ENCODE measurements at places on chromosomes 5 and 9. TPM values are rescaled to one million over a fixed set of nuclear protein-coding genes. Genes with fewer than 3 reads are reported as not detected.

- no peak for DNase-seq
Observed at GRCh38 chr5:95365302-95366095, 25.7 kb upstream of the FAM81B start.

DNA sequence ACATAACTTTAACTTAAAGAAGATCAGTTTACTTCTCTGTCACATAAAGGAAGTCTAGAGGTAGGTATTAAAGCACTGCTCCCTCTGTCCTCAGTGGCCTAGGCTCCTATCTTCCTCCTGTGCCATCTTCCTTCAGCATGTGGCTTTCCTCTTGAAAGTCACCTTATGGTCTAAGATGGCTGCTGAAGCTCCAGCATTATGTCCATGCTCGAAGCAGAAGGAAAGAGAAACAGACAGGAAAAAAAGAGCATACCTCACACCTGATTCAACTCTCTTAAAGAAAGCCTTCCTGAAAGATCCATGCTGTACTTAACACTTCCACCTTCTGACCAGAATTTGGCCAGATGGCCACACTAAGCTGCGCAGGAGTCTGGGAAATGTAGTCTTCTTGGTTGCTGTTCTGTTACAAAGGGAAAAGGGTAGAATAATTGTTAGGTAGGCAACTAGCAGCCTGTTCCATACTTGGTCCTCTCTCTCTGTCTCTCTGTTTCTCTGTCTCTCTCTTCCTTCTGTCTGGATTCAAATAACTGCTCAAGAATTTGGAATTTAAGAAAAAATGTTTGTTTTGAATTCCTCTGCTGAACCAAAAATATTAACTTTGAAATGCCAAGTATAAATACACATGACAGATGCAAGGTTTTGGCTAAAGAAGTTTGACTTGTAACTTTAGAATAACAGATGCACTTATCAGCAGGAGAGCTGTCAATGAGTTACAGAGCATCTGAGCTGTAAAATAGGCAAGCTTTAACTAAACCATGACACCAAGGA, 16.0 kb downstream of the TMEM174 start:
- no peak for DNase-seq

GRCh38 chr5:29079771-29080170, 2041.4 kb upstream of the CDH9 start:
- no peak for DNase-seq

- DNase-seq: no peak
Observed at GRCh38 chr5:61701877-61702602, 370.0 kb downstream of the ZSWIM6 start.

DNA sequence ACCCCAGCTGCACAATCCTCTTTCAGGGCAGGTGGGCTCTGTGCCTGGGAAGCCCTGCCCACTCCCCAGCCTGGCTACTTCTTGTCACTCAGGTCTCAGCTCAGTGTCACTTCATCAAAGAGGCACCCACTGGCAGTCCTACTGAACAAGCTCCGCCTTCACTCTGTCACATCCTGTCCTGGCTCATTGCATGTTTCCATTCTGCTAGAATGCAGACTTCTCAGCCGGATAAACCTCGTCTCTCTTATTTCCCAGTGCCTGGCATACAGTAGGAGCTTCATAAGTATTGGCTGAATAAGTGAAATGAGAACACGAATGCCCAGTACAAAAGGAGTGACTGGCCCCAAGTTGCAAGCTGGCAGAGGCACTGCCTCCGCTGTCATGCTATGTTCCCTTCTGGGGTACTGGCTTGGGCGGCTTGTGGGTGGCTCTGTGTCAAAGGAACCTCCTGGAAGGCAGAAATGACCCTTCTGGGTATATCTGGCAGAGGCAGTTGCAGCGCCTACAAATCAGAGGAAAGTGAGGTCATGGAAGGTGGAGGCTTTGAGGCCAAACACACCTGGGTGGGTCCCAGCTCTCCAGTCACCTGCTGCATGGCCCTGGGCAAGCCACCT, 98.3 kb upstream of the PHYKPL start:
- DNase-seq: no peak

GRCh38 chr5:135398160-135398854, 724 bp downstream of the MACROH2A1 start:
- DNase-seq: peak; percentile 77

GRCh38 chr5:78243639-78244038, 50.9 kb downstream of the AP3B1 start:
- no peak for DNase-seq

- no peak for DNase-seq
Observed at GRCh38 chr5:160837749-160838593, 14.0 kb downstream of the ATP10B start.

- no peak for DNase-seq
Observed at GRCh38 chr5:40570408-40571129, 109.1 kb upstream of the PTGER4 start.

DNA sequence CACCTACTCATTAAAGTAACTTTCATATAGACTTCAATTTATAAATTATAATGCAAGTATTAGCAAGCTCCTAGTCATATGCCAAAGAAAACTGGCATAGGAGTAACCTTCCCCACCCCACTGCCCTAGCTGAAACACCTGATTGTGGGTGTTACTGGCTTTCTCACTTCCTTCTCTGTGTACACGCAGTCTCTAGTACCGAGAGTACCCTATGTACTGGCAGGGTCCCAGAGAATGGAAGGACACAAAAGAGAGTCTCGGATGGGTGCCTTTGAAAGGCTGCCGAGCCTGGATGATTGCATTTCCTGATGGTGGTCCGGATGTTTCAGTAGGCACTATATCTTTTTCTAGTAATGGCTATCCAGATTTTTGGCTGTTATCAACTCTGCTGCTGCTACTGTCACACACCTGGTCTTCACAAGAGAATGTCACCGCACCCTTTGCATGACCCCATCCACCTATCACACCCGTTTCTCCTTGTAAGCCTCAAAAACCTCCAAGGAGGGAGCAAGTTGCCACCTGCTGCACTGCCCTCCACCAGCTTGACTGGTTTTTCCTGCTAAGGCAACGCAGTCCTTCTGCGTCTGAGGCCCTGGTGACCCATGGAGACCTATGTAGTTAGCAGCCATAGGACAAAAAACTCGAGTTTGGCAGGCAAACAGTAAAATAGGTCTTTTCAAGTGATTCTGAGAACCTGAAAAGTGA, 53.8 kb upstream of the CLINT1 start:
- peak; percentile 85 for DNase-seq

- DNase-seq: no peak
Observed at GRCh38 chr5:114734238-114734637, 372.4 kb downstream of the KCNN2 start.

STPG3 gene
- total RNA-seq: not detected

PTGS1 gene
- total RNA-seq: 12.5 TPM

MRPL22 gene
- total RNA-seq: 30.5 TPM

Measured in ureter (tissue), 1 donor.